ENCODE measurements at places on chromosomes 16 and 17.
A peak's percentile ranks its signal among the peaks of the same experiment; 100 is the strongest.

GRCh38 chr17:32494621-32495358 lies 8.0 kb downstream of the CDK5R1 start:
- no peak for DNase-seq

DNA sequence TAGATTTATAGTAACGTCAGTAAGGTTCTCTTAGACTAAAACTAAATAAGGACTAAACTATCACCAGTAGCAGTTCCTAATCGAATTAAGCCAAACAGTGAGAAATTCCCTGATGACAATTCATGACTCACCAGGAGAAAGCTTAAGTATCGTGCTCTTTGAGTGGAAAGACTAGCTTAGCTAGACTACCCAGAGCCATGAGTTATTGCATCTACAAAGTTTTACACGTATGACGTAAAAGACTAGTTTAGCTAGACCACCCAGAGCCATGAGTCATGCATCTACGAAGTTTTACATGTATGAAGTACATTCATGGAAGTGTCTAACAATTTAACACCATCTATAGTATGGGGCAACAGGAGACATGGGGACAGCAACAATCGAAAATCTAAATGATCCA lies 36.6 kb downstream of the UBE2G1 start:
- DNase-seq = peak; percentile 93

- DNase-seq = no peak
These were observed 21.9 kb upstream of the ZC3H18 start for GRCh38 chr16:88548131-88548874.

DNA sequence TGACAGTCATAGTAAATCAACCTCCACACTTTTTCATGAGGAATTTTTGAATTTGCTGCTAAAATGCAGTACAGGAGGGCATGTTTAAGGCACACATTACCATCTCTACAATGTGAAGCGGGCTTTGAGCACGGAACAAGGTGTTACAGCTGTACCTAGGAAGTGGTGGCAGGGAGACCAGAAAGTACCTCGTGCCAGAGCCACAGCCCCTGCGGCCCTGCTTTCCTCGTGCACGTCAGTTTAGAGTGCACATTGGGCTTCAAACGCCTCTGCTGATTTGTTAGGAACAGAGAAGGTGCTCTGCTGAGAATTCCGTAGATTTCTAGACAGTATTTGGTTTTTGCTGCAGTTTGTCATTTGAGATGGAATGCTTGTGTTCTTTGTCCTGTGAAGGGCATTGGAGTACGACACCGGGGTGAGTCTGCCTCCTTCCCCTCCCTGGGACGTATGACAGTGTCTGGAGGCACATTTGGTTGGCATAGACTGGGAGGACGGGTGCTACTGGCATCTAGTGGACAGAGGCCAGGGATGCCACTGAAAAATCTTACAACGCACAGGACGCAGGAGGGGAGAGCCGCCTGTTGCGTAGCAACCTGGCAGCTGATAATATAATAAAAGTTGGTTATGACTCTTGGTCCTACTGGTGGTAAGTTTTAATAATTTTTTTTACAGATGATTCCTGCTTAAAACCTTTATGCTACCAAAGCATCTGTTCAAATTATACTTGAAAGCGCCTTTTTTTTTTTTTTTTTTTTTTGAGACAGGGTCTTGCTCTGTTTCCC lies 9.1 kb downstream of the FOXK2 start:
- DNase-seq = peak; percentile 31

DNA sequence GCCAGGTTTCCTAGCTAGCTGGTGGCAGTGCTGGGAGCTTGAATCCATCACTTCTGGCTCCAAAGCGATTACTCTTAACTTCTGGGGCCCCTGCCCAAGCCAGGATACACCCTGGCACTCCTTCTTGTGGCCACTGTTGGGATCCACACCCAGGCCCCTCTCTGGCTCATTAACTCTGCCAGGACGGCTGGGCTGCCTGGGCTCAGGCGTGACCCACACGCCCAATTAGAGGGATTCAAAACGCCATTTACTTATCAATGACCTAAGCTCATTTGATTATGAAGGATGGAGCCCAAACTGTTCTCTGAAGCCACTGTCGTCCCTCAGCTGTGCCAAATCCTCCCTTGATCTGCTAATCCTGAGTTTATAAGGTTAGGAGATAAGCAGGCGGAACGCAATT lies 79.7 kb upstream of the BRD7 start:
- no peak for DNase-seq

- DNase-seq = no peak
These were observed 38.6 kb upstream of the BRD7 start for GRCh38 chr16:50407351-50407750.

GRCh38 chr17:76982408-76983074 lies 114.3 kb downstream of the MGAT5B start:
- DNase-seq = no peak

DNA sequence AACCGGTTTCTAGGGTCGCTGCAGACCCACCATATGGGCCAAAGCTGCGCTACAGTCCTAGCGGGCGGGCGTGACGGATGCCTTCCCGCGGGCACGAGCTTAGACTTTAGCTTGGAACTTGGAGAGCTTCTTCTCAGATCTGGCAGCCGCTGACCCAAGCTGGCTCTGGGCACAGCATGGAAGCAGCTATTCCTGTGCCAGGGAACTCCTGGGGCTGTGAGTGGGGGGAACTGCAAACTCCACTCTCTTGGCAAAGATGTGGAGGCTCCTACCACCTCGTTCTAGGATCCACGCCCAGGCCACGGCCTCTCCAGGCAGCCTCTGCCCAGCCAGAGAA lies 8.8 kb downstream of the FAAP100 start:
- DNase-seq = no peak

- no peak for DNase-seq
These were observed 66.2 kb upstream of the MTMR4 start for GRCh38 chr17:58580671-58581070.

GRCh38 chr16:31093132-31093703 lies 1.4 kb downstream of the VKORC1 start:
- no peak for DNase-seq

- DNase-seq = no peak
These were observed 26.2 kb upstream of the NUDT7 start for GRCh38 chr16:77696149-77696548.

DNA sequence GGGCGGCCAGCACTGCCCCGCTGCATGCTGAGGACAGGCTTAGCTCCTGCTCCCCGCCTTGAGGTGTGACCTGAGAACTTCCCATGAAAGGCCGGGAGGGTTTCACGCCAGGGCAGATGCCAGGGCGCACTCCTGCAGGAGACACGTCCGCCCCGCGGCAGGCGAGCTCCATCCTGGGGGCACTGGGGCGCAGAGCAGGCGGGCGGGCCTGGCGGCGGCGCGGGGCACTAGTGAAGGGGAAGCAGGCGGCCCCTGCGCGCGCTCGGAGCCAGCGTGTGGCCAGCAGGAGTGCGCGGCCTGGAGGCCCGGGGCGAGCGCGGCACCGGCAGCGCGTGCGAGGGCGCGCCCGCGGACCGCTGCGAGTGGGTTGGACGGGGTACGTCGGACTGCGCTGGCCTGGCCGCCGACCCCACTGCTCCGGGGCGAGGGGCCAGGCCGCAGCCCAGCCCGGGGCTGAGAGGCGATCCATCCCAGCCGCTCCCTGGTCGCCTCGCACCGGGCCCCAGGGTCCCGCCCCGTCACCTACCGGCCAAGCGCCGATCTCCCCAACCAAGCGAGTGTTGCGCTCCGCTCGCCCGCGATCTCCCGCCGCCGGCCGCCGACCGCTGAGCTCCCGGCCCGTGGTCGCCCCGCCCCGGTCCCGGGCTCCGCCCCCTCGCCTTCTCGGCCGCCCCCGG lies at the start of gene MAP3K14:
TSS of gene MAP3K14 (minus strand) at position 587 of the 677 bp plus-strand sequence. CDS start 26,275 bp downstream, outside the sequence.
- DNase-seq = no peak

- peak; percentile 7 for DNase-seq
These were observed 161.5 kb downstream of the FTO start for GRCh38 chr16:53865494-53865863.

DNA sequence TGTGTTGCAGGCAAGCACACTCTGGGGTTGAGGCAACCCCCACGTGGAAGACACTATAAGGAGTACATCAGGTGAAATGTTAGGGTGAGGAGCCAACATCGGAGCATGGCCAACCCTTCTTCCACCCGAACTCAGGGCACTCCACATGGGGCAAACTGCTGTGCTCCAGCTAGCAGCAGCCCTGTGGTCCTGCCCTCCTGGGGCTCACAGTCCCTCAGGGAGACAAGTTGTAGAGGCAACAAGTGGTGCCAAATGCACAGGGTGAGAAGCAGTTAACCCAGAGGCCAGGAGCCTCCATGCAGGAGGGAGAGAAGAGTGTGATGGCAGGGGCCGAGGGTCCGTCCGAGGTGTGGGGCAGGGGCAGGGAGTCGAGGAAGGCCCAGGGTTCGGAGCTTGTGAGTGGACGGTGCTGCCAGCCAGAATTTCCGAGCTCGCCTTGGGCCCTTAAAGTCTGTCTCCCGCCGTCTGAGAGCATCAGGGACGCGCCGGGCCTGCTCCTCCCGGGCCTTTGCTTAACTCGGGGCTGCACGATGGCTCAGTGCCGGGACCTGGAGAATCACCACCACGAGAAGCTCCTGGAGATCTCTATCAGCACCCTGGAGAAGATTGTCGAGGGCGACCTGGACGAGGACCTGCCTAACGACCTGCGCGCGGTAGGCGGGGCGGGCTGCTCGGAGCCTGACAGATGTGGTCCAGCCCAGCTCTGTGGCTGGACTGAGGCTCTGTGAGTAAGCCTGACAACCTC lies 32.3 kb downstream of the ATPAF2 start:
- DNase-seq = no peak

DNA sequence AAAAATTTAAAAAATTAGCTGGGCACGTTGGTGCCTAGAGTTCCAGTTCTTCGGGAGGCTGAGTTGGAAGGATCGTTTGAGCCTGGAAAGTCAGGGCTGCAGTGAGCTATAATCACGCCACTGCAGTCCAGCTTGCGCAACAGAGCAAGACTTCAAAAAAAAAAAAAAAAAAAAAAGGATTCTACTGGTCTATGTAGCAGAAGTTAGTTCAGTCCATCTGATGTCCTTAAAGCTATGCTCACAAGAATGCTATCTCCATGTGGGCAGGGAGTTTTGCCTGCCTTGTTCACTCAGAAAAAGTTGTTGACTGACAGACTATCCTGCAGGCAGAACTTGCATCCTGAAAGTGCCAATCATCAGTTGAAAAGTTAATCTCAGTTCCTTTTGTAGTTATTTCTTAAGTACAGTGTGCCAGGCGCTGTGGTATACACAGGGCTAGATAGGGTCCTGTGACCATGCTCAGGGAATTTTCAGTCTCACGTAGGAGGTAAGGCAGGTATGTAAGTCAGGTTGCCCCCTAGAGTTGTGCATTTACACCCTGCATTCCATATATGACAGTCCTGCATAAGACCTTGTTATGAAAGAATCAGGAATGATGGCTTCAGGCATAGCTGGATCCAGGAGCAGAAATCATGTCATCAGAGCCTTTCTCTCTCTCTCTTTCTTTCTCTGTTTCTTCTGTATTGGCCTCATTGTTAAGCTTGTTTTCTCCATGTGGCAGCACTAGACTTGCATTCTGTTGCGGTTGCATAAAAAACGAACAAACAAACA lies 7.6 kb downstream of the SYT17 start:
- no peak for DNase-seq

- DNase-seq = no peak
These were observed 1.1 kb upstream of the RAPGEFL1 start for GRCh38 chr17:40175928-40176753.

GRCh38 chr17:34647511-34647910 lies 68.1 kb downstream of the TMEM132E start:
- DNase-seq = no peak

DNA sequence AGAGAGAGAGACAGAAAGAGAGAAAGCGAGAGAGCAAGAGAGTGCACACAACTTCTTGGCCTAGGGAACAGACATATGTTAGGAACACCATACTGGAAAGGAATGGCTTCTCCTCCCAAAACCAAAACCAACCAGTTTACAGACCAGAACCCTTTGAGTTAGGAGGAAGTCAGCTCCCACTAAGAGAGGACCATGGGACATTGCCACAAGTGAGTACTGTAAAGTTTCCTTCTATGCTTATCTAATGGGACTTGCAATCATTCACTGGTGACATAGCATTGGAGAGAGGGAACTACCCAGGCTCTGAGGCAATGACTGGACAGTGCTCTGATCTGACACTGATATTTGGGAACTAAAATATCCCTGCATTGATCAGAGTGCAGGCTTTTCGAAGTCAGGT lies 32.4 kb downstream of the TBC1D3B start:
- no peak for DNase-seq

DNA sequence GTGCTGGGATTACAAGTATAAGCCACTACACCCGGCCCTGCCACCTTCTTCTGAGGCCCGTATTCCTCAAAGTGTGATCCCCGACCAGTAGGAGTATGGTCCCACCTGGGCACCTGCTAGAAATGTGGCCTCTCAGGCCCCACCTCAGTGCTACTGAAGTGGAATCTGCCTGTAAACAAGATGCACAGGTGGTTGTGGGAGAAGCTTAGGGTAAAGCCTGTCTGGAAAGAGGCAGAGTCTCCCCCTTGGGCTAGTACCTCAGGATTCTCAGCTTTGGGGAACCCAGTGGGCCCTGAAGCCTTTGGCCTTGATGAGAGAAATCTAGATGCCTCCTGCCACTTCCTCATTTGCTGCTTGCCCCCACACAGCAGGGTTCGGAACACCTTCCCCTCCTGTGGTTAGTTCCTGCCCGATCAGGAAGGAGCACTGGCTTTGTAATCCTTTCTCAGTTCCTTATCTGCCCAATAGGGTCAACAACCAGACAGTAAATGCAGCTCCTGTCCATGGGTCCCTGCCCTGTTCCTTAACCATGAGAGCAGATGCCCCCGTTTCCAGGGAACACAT lies 25.2 kb downstream of the TK2 start:
- no peak for DNase-seq

GRCh38 chr17:28180449-28180848 lies 138.0 kb downstream of the NLK start:
- no peak for DNase-seq

GRCh38 chr17:6701719-6702118 lies 11.4 kb downstream of the SLC13A5 start:
- DNase-seq = peak; percentile 33

DNA sequence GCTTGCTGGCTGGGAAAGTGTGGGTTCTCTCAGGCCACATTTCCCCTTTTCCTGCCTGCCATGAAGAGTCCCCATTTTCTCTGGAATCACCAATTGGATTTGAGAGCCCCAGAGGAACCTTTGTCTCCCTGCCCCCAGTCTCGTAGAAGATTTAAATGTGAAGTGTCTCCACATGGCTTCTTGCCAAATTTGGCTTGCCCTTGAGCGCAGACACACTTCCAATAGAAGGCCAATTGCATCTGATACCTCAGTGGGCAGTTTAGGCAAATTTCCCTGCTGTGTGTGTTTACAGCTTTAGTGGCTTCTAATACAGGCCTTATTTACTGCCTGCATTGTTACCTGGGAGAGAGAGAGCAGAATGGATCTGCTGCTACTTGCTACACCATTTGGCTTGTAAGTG lies 29.7 kb downstream of the CDK5R1 start:
- DNase-seq = no peak

DNA sequence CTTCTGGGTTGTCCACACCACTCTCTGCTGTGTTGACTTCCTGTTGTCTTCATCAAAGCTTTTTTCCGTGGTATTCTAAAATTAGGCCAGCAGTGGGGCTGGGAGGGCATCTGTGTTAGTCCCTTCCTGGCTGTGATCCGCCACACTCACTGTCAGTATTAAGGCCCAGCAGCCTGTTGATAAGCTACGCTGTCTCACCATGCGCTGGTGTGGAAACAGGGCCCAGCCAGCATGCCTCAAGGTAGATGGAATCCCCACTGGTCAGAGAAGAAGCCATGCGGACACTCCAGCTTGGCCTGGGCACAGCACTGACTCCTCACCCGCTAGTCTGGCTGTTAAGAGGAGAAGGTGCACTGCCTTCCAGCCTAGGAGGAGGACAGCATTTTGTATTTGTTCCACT lies 11.4 kb downstream of the CDR2L start:
- DNase-seq = no peak

- no peak for DNase-seq
These were observed 231.2 kb downstream of the PRKCA start for GRCh38 chr17:66533572-66533971.

Measured in HCT116 (cell line).